Activated CD4-positive, CD25-positive, alpha-beta regulatory T cell treated with anti-CD3 and anti-CD28 coated beads, Interleukin-2, amount 50 U/mL, for 16 hours (primary cell): ENCODE measurements at places on chromosomes 7 and 10.

- DNase-seq: no peak
Measured at GRCh38 chr10:21514818-21515351, 10.6 kb downstream of the SKIDA1 start.

DNA sequence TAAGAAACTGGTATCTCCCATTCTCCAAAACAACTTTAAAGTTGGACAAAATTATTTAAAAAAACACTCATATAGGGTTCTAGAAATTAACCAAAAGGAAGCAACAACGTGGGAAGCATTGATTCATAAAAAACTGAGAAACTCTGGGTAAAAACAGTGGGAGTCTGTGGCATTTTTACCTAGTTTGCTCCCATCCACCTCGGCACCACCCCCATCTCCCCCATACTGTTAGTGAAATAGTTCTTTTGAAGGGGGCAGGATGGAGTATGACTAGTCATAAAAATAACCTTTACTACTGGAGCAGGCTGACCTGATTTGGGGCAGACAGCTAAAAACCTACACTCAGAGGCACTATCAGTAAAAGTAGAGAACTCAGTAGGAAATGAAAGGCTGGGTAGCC lies 123.2 kb downstream of the AVL9 start:
- no peak for DNase-seq

- DNase-seq: no peak
Measured at GRCh38 chr7:44572771-44573170, 937 bp downstream of the DDX56 start.

- no peak for DNase-seq
Measured at GRCh38 chr7:102892631-102893278, 20.0 kb upstream of the LRRC17 start.

- DNase-seq: no peak
Measured at GRCh38 chr7:77157446-77157845, 35.0 kb downstream of the CCDC146 start.

DNA sequence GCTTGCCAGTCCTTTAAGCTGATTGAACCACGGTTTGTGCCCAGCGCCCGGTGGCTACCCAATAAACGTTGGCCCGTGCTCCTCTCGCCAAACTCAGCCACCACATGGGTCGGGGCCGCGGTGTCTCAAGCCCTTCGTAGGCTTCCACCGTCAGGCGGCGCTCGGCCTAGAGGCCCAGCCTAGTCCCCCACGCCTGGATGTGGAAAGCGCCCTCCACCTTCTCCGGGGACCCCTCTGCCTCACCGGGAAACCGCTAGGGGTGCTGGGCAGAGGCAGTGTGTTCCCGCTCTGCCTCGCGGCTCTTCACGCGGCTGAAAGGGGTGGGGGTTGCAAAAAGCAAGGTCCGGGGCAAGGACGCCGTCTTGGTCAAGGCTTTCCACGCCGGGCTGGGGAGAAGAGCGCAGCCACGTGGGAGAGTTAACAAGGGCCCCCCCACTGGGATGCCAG lies 29.8 kb downstream of the LEP start:
- DNase-seq: no peak

DNA sequence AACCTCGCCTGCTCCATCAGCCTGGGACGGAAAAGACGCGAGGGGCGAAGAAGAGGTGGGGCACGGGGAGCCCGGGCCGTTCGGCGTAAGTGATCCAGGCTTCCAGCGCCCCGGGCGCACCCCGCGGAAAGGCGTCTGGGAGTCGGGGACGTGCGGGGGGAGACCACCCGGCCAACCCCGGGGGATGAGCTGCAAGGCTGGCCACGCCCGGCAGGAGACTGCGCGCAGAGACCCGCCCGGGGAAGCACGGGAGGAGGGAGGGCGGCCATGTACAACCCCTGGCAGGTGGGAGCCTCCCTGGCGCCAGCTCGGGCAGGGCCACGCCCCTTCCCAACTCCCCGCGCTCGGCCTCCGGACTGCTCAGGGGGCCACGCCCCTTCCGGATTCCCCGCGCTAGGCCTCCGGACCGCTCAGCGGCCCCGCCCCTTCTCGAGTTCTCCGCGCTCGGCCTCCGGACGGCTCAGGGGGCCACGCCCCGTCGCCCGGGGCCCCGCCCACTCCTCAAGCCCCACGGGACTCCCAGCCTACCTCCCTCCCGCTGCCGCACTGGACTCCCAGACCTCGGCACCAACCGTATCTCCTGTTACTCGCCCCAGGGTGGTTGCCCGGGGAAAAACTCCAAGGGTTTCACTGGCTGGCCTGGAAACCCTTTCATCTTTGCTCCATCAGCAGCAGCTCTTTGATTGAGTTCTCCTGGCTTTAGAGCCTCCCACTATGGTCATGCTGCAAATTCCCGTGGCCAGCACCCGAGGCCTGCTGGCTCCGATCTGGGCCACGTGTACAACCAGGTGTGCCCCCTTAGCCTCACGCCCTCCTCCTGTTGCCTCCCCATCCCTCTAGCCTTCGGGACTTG lies 284.4 kb downstream of the ZEB1 start:
- peak; percentile 36 for DNase-seq

DNA sequence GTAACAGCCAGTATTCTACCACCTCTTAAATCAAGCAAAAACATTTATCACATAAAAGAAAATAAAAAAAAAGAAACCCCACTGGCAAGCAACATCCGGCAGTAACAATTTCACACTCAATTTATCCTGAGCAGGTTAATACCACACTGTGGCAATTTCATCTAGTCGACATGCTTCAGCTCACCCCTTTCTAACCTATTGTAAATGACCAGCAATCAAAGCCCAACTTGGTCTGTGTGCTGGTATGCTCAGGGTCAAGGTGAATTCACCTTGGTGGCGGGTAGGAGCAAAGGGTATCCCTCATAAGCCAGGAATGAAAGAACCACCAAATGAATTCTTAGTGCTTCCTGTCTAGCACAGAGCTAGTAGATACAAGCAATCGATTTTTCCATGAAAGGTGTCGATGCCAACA lies 109.1 kb upstream of the AFAP1L2 start:
- no peak for DNase-seq

GRCh38 chr7:96479015-96479645 lies 157.2 kb upstream of the SLC25A13 start:
- no peak for DNase-seq

DNA sequence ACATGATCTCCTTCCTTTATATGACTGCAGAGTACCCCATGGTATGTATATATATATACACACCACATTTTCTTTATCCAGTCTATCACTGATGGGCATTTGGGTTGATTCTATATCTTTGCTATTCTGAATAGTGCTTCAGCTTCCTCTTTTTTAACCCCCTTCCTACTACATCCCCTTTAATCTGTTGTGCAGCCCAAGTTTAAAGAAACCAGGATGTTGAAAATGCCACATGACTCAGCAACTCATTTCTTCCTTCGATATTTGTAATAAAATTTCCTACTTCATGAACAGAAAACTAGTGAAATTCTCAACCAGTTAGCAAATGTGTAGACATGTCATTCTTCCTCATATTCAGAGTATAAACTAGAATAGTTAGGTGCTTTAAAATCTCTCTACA lies 1245.7 kb upstream of the SORCS1 start:
- no peak for DNase-seq

GRCh38 chr7:16652888-16653287 lies 6.9 kb downstream of the BZW2 start:
- DNase-seq: no peak

- DNase-seq: no peak
Measured at GRCh38 chr7:44911911-44912310, 26.6 kb upstream of the PURB start.

GRCh38 chr7:131364767-131365344 lies 37.2 kb downstream of the MKLN1 start:
- DNase-seq: no peak

- no peak for DNase-seq
Measured at GRCh38 chr10:74187237-74187636, 36.2 kb downstream of the ADK start.

DNA sequence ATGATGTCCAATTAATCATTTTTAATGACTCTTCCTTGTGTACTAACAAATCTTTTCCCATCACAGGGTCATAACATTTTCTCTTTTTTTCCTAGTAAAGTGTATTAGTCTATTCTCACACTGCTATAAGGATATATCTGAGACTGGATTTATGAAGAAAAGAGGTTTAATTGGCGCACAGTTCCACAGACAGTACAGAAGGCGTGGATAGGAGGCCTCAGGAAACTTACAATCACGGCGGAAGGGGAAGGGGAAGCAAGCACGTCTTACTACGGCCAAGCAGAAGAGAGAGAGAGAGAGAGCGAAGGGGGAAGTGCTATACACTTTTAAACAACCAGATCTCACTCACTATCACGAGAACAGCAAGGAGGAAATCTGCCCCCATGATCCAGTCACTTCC lies 359.4 kb upstream of the NFE2L3 start:
- no peak for DNase-seq

DNA sequence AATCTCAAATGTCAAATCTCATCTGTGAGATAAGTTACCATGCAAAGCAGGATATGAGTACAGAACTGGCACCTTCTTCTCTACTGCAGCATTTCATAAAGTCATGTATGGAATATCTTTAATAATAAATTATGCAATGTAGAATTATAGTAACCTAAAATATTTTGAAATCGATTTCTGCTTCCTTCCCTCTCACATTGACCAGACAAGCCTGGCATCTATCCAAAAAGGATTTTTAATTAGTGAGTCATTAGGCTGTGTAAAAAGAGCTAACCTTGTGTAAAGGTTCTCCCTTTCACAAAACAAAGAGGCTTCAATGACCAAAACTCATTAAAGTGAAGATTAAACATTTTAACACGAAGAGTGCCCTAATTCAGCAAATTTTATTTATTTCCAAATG lies 48.8 kb upstream of the EXOC6 start:
- DNase-seq: no peak

GRCh38 chr7:159036916-159037605 lies 107.6 kb downstream of the VIPR2 start:
- no peak for DNase-seq

- DNase-seq: no peak
Measured at GRCh38 chr10:29553544-29554250, 81.1 kb downstream of the SVIL start.

- DNase-seq: no peak
Measured at GRCh38 chr7:69599286-69599954, 1.1 kb downstream of the AUTS2 start.

- no peak for DNase-seq
Measured at GRCh38 chr7:150428671-150429451, 21.6 kb upstream of the GIMAP8 start.

GRCh38 chr7:29946428-29947186 lies 43.0 kb downstream of the SCRN1 start:
- DNase-seq: no peak

DNA sequence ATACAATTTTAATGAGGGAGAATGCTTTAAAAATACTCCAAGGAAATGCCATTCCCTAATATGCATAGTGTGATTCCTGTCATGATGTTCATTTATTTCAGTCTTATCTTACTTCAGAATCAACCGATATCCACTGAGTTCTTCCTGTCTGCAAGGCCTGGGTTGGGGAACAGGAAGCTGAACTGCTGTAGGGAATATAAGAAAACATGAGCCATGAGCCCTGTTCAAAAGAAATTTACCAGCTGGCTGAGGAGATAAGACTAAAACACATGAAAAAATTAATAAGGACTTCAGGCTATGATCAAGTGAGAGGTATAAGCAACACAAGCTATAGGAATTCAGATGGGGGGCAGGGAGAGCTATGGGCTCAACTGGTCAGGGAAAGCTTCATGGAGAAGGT lies 184.7 kb downstream of the PLPP4 start:
- no peak for DNase-seq

DNA sequence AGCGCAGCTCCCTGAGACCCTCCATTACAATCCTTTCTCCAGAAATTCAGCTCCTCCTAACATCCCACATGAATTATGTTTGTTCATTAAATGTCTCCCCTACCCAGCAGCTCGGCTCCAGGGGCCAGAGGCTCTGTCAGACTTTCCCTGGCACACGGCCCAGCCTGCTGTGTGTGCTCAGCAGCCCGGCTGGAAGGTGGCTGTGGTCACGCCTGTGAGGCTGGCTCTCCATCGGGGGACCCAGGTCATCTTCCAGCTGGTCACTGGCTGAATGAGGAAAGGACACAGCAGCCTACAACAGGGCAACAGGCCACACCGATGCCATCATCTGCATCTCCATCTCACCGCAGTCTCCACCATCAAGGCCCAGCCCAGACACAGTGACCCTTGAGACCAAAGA lies 219.8 kb downstream of the MAD1L1 start:
- DNase-seq: no peak

DNA sequence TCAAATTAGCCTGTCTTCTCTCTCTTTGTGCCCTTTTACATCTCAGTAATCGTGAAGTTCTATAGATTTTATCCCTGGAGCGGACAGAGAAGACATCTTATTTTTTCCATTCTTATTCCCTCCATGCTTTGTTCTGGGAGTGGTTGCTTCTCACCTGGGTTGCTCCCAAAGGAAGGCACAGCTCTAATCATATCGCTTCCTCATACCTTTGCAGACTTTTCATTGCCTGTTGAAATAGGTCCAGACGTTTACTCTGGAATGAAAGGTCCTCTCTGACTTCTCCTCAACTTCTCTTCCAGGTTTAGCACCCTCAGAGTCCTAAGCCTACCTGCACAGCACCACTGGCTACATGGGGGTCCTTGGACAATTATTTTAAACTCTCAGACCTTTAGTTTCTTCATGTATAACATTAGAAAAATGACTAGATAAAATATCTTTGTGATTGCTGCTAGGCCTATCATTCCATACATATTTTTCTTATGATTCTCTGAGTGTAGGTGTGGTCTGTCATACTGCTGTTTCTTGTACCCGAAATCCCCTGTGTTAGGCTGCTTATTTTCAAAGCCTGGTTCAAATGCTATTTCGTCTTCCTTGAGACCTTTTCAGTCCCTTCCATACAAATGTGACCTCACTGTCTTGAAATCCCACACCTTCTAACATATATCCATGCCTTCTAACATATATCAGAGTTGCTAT lies 418.1 kb downstream of the GFRA1 start:
- no peak for DNase-seq

- no peak for DNase-seq
Measured at GRCh38 chr7:139772873-139773272, 4.9 kb downstream of the HIPK2 start.

DNA sequence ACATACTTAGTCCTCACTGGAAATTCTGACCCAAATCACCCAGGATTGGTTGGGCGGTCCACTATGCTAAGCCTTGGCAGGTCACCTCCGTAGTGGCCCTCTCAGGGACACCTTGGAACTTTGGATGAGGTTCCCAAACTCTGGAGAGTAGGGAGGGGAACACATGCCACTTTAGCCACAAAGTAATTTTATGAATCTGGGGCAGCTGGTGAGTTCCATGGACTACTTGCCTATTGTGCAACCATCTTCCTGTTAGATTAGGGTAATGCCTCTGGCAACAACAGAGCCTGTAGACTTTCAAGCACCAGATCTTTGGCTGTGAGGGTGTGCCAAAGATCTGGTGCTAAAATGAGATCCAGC lies 77.7 kb downstream of the ITGB8 start:
- no peak for DNase-seq

DNA sequence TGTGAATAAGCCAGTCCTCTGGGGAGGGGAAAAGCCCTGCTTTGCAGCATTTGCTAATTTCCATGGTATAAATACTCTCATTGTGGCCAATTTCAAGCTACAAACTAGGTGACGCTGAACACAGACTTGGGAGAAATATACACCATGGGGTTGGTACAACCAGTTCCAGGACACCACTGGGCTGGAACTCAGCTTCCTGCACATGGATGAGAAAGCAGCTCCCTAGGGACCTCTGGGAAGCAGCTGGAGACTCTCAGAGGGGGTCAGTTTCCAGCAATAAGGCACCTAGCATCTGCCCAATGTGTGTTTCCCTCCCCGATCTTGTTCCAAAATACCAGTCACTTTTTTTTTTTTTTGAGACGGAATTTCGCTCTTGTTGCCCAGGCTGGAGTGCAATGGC lies 56.8 kb upstream of the WDR11 start:
- DNase-seq: no peak

- no peak for DNase-seq
Measured at GRCh38 chr10:8305876-8306652, 251.6 kb downstream of the GATA3 start.
